Left ventricle myocardium inferior (tissue), 1 donor: ENCODE measurements at places on chromosomes 2 and 18. TPM values are rescaled to one million over a fixed set of nuclear protein-coding genes. Genes with fewer than 3 reads are reported as not detected.
A peak's percentile ranks its signal among the peaks of the same experiment; 100 is the strongest.

COL5A2 gene
- 9.3 TPM for total RNA-seq

DIS3L2 gene
- 17.0 TPM for total RNA-seq

GNAL gene
- 1.1 TPM for total RNA-seq

DNA sequence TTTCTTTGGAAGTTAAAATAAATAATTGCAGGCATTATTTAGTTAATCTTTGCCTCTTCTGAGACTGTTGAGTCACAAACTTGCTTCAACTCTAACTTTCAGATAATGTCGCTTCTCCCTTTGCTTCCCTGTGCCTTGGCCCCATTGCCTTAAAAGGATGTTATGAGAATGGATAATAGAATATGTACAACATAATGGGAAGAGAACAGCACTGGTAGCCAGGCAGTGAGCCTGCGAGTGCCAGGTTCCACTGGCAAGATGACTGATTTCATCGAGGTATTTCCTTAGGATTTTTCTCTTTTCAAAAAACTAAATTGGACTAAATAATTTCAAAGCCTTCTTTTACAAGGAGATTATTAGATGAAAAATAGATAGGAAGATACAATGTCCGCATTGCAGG, 420.9 kb downstream of the TGIF1 start:
- no peak for DNase-seq
- H3K27me3 ChIP-seq = no peaks in the 10 kb centered on the region
- H3K36me3 ChIP-seq = no peaks in the 10 kb centered on the region
- no peaks in the 10 kb centered on the region for H3K4me1 ChIP-seq

- DNase-seq = no peak
- no peak overlapping the region for H3K27ac ChIP-seq
- no peaks in the 10 kb centered on the region for H3K4me1 ChIP-seq
- no peaks in the 10 kb centered on the region for H3K27me3 ChIP-seq
- no peak overlapping the region for H3K4me3 ChIP-seq
Measured at GRCh38 chr2:57100436-57100835, 916.6 kb downstream of the CCDC85A start.

DNA sequence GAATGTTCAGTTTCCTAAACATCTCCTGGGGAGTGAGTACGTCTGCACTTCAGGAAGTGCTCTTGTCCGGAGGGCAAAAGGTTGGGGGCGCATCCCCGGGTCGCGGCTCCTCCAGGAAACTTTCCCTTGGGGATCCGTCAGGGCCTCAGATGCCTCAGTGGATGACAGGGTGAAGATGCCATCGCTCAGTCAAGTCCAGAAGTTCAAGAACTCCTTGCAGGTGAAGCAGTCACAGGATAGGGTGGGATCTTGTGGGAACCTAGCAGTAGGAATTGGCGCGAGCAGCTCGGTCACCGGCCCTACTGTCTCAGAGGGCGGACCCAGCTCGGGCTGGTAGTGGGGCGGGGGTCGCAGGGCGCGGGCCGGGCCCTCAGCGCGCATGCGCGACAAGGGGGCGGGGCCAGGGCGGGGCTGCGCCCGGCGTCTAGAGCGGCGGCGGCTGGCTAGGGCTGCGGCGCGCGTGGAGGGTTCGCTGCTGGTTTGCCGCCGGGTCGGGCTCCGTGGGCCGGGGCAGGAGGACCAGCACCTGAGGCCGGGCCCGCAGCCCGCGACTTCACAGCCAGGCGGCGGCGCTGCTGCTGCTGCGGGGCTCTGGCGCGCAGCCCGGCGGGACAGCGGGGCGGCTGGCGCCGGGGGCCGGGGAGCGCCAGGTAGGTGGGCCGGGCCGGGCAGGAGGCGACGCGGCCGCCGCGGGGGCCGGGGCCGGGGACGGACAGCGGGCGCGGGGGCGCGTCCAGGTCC, at the start of gene INPP4A:
TSS of gene INPP4A (plus strand) at position 423 of the 741 bp plus-strand sequence. CDS start 75,191 bp downstream, outside the sequence.
- peak within 1 kb of the TSS; percentile 91 for H3K4me3 ChIP-seq
- peak; percentile 80 for DNase-seq
- H3K27ac ChIP-seq = peak within 1 kb of the TSS; percentile 85
- H3K36me3 ChIP-seq = no peaks in the 10 kb centered on the region
- H3K27me3 ChIP-seq = no peaks in the 10 kb centered on the region
- H3K4me1 ChIP-seq = peaks cover 31% of the 10 kb centered on the region
